ENCODE measurements at places on chromosomes 6 and 20. TPM values are rescaled to one million over a fixed set of nuclear protein-coding genes. Genes with fewer than 3 reads are reported as not detected.

Gene ADAT2
- polyA plus RNA-seq = 2.0 TPM

DNA sequence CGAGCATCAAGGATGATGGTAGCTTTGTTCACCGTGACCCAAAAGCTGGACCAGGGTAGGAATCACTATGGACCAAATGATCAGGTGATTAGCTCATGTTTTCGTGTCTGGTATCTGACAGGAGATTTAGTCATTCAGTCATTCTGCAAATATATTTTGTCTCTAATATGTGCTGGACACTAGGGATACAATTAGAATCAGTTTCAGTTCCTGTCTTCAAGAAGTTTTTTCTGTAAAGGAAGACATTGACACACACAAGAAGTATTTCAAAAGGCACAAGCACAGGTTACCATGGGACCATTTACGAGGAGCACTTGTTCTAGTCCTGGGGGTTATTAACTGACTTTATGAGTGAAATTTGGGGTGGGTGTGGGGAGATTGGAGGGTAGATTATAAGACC, 244.9 kb downstream of the HIVEP2 start:
- DNase-seq = no peak

- no peak for DNase-seq
These were observed 1.8 kb downstream of the ZDHHC14 start for GRCh38 chr6:157382821-157383220.

- DNase-seq = peak; percentile 98
These were observed 17.8 kb upstream of the ZNF217 start for GRCh38 chr20:53611449-53611894.

DNA sequence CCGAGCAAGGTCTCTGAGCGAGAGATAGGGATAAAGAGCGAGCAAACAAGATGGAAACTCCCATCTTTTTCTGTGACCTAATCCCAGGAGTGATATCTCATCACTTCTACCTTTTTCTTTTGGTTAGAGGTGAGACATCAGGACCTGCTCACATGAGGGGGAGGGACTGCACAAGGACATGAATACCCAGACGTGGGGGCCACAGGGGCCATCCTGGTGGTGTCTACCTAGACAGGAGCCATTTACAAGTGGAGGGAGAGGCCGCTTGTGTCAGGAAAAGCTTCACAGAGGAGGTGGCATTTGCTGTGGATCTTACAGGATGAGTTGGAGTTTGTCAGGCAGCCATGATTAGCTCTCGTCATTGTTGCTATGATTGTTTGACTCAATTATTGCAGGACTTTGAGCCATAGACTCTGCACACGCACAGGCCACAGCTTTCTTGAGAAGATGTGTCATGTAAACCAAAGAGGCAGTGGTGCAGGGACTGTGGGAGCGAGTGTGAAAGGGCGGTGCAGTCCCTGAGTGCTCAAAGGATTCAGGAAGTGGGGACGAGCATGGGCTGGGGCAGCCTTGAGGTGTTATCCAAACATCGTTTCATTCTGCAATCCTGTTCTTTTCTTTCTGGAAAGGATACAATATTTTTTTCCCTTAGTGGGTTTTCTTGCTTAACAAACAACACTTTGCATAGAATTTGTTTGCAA, 7.7 kb downstream of the NPEPL1 start:
- no peak for DNase-seq

GRCh38 chr6:157242791-157243190, 80.5 kb downstream of the TMEM242 start:
- DNase-seq = no peak

Gene PNPLA1
- not detected for polyA plus RNA-seq

GRCh38 chr20:47789081-47789763, 3.9 kb upstream of the SULF2 start:
- DNase-seq = peak; percentile 92

Gene MUC22
- not detected for polyA plus RNA-seq

Data from BJ (cell line).